ENCODE measurements at places on chromosomes 3 and 15. TPM values are rescaled to one million over a fixed set of nuclear protein-coding genes. Genes with fewer than 3 reads are reported as not detected.

Gene THAP10
- 2.8 TPM for total RNA-seq

Gene SLC6A20
- total RNA-seq = not detected

Gene RLBP1
- total RNA-seq = not detected

Gene ZNF621
- 14.4 TPM for total RNA-seq

Gene ITIH3
- not detected for total RNA-seq

Gene TLR9
- under 0.01 TPM for total RNA-seq

Gene TBL1XR1
- total RNA-seq = 117 TPM

Gene FOXB1
- total RNA-seq = not detected

Gene LRRC31
- total RNA-seq = not detected

Gene KLF15
- total RNA-seq = 1.5 TPM

Gene HIGD2B
- total RNA-seq = not detected

Gene SPG21
- 86.9 TPM for total RNA-seq

Gene SLC2A2
- not detected for total RNA-seq

Gene LRRN1
- total RNA-seq = not detected

Gene CAPN3
- total RNA-seq = 0.96 TPM

Gene TUSC2
- 37.2 TPM for total RNA-seq

Gene HGD
- total RNA-seq = not detected

Gene SCN5A
- 4.6 TPM for total RNA-seq

Gene POTEB
- total RNA-seq = not detected

Gene RAD51
- total RNA-seq = 4.8 TPM

Gene RCN2
- 39.2 TPM for total RNA-seq

All from vein endothelial cell (primary cell).